ELF-1 (cell line): ENCODE measurements at places on chromosomes 16 and 17.
A peak's percentile ranks its signal among the peaks of the same experiment; 100 is the strongest.

GRCh38 chr17:29042679-29043538, at the start of gene PIPOX:
PIPOX (plus strand) TSS chr17:29043141; CDS start chr17:29043226, 85 bp downstream.
- peak; percentile 89 for DNase-seq

DNA sequence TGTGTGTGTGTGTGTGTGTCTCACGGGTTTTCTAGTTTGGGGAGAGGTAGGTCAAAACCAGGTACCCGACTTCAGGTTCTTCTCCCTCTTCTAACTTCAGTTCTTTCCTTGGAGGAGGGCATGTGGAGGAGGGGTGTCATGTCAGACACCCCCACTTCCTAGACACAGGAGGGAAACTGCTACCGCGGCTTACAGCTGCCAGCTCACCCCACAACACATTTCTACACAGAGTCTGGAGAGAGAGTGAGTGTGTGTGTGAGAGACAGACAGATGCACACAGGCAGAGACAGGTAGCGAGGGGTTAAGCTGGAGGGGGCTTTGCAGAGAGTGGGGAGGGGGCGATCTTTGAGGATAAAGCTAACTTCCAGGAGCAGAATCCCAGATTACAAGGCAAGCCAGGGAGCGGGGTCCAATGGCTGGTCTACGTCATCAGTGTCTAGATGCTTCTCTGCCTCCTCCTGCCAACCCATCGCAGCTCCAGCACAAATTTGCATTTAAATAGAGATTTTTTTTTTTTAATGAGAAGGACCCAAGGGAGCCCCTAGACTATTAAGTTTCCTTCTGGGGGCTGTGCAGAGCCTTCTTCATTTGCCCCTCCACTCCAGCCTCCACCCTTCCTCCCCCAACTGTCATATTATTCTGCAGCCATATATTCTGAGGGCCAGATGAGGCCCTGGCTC, 48.9 kb downstream of the MRM1 start:
- no peak for DNase-seq

GRCh38 chr16:84611041-84611440, 6.8 kb downstream of the COTL1 start:
- no peak for DNase-seq

DNA sequence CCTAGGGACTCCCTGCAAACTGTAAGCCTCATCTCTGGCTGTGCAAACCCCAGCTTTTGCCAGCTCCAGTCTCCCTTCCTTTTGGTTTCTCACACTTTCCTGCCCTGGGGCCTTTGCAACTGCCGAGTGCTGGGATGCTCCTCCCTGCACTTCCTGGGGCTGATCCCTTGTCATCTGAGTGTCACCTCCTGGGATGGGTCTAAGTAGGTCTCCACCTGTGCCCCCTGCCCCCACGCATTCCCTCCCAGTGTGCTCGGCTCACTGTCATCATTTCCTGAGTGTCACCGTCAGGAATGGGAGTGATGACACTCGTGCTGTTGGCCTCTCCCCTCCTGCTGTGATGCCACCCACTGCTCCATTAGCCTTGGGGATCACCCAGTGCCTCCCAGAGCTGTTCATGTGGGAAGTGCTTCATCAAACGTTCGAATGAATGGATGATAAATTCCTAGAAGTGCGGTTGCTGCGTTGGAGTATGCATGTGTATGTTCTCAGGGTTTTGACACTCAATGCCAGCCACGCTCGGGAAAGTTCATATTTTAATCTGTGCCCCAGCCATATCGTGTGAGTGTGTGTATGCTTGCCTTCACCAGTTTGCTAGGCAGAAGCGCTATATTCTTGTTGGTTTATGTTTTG, 189.9 kb downstream of the NTN1 start:
- DNase-seq: peak; percentile 72

GRCh38 chr16:46801428-46802049, 29.4 kb downstream of the C16orf87 start:
- DNase-seq: no peak

DNA sequence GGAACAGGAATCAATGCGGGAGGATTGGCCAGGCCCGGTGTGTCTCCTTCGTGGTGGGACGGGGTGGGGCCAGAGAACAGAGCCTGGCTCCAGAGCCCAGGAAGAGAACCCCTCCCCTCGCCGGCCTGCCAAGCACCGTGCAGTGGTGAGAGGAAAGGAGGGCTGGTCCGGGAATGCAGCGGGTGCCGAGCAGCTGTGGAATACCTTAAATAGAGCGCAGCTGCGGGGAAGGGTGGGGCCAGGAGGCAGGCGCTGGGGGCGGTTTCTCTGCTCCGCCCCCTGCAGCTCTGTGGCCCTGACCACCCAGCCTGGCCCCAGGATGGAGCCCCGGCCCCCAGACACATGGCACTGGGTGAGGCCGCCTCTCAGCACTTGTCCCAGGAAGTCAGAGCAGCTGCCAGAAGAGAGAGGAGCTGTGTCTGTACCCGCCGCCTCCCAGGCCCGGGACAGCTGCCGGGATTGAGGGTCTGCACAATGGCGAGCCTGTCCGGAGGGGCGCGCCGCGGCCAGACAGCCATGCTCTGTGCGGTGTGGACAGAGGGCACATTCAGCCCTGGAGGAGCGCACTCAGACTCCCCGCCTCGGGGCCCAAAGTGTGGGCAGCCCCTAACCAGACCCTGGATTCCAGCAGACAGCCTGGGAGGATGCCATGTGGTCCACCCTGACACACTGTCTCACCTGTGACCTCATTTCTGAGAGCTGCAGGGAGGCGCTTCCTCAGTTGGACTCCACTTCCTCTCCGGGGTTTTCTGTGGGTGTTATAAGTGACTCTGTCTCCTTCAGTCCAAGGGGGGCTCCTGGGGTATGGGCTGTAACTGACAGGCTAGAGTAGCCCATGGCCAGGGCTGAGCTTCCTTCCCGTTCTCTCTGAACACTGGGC, 268.8 kb downstream of the SEC14L1 start:
- DNase-seq: peak; percentile 89

- no peak for DNase-seq
Measured at GRCh38 chr16:66386629-66387622, 20.4 kb downstream of the CDH5 start.

DNA sequence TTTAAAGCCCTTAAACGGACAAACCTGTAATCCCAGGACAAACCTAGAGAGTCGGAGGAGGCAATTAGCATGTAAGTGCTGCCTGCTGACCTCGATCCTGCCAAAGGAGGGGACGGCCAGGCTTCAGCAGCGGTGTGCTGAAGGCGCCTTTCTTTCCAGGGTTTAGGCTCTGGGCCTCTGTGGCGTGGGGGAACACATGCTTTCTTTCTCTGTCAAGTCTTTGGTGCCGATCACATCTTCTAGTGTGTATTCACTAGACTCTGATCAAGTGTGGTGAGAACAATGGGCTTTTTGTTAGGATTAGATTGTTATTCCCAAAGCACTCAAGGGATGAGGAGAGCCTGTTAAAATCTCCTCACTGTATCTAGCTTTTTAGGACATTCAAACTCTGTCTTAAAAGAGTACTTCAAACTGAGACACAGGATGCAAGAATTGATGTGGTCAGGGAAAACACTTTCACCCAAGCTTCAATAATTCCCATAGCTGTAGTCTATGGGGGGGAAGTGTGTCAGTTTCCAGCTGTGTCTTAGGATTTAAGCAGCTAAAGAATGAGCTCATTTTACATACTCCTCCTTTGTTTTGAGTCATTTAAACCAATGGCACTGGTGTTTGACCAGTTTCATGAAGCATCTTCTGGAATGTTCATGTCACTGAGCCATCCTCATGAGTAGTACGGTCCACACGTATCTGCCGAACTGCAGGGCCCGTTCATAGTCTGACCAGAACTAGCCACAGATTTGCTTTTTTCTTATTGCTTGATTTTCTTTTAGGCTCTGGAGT, 51.2 kb downstream of the RPA1 start:
- no peak for DNase-seq

- DNase-seq: no peak
Measured at GRCh38 chr17:72350073-72350472, 229.3 kb downstream of the SOX9 start.

GRCh38 chr17:65305116-65305515, 167.9 kb downstream of the RGS9 start:
- no peak for DNase-seq

- no peak for DNase-seq
Measured at GRCh38 chr17:61054436-61054835, 345.2 kb upstream of the TBX2 start.

DNA sequence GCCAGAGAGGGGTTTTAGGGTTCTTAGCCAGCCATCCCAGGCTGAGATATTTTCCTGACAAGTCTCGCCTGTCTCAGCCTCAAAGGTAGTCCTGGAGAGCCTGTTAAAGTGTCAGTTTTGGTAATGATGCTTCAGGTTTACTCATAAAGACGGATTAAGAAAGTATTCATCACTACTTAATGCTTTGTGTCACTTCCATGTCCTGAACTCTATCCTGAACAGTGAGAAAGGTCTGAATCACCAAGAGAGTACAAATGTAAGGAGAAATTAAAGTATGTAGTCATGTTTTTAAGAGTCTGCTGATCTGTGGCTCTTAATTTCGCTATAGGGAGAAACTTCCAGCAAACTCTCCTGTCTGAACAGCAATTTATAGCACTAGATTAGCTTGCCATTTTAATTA, 14.0 kb downstream of the RPGRIP1L start:
- DNase-seq: no peak

GRCh38 chr16:12898551-12898950, 2.8 kb upstream of the SHISA9 start:
- DNase-seq: peak; percentile 23

DNA sequence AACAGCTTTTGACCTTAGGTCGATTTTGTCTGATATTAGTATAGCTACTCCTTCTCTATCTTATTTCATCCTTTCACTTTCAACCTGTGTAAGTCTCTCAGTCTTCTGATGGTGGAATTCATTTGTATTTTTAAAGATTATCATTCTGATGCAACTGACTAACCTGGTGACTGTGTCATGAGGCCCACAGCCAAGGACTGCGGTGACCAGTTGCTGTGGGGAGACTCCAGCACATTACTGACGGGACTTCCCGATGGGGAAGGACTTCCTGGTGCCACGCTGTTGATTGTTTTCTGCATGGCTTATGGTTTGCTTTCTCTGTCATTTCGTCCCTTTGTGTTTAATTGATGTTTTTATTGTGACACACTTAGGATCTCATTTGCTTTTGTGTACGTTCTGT, 34.2 kb downstream of the RMI2 start:
- DNase-seq: no peak

- no peak for DNase-seq
Measured at GRCh38 chr16:74035816-74036215, 260.8 kb upstream of the PSMD7 start.

DNA sequence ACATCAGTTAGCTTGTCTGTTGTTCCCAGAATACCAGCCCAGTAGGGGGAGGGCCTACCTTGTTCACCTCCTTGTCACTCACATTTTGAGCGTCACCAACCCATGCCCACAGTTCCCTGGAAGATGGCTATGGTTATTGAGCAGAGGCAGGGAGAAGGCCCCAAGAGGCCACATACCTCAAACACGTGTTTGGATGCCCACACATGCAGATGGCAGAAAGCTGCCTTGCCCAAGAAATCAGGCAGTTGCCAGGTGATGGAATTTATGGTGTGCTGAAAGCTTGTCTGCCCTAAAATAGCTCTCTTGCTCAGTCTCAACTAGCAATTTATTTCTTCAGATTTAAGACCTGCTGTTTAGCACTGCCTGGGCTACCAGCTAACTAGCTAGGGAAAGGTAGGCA, 16.5 kb upstream of the CMTM4 start:
- DNase-seq: no peak

DNA sequence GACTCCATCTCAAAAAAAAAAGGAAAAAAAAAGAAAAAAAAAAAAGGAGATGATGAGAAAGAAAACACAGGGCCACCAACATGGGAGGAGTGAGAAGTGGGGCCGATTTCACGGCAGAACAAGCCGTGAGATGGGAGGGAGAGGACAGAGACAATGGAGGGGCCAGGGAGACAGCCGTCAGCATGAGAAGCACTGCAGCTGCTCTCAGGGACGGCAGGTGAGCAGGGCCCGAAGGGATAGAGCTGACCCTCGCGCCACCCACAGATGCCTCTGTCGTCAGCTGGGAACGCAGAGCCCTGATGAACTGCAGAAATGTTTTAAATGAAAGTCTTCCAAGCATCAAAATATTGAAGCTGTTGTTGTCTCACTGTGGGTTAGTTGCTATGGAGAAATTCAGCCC, 20.3 kb downstream of the PITPNM3 start:
- no peak for DNase-seq

GRCh38 chr16:74275711-74276110, 20.9 kb upstream of the PSMD7 start:
- DNase-seq: no peak

- DNase-seq: no peak
Measured at GRCh38 chr17:17944242-17944641, 28.0 kb downstream of the TOM1L2 start.
